ENCODE measurements at places on chromosomes 4 and X.

GRCh38 chr4:174286870-174287269 lies 3.2 kb downstream of the CEP44 start:
- no peak for DNase-seq

- DNase-seq, result no peak
These were observed 102.6 kb upstream of the GUCY1A1 start for GRCh38 chr4:155564086-155564485.

DNA sequence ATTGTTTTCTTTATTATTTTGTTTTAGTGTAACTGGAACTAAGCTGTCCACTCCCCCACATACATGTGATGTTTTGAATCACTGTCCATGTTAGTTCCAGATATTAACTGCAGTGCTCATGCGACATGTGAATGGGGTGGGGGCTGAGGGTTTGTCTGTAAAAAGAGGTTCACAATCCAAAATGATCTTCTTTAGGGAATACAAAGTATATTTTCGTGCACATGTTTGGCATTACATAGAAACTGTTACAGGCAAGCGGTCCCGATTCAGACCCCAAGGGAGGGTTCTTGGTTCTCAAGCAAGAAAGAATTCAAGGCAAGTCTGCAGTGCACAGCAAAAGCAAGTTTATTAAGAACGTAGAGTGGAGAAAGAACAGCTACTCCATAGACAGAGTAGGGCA lies 296.5 kb upstream of the CLNK start:
- DNase-seq, result no peak

GRCh38 chr4:177005674-177006230 lies 213.0 kb upstream of the VEGFC start:
- no peak for DNase-seq

- DNase-seq, result no peak
These were observed 5.7 kb downstream of the ACOT9 start for GRCh38 chrX:23737413-23737812.

DNA sequence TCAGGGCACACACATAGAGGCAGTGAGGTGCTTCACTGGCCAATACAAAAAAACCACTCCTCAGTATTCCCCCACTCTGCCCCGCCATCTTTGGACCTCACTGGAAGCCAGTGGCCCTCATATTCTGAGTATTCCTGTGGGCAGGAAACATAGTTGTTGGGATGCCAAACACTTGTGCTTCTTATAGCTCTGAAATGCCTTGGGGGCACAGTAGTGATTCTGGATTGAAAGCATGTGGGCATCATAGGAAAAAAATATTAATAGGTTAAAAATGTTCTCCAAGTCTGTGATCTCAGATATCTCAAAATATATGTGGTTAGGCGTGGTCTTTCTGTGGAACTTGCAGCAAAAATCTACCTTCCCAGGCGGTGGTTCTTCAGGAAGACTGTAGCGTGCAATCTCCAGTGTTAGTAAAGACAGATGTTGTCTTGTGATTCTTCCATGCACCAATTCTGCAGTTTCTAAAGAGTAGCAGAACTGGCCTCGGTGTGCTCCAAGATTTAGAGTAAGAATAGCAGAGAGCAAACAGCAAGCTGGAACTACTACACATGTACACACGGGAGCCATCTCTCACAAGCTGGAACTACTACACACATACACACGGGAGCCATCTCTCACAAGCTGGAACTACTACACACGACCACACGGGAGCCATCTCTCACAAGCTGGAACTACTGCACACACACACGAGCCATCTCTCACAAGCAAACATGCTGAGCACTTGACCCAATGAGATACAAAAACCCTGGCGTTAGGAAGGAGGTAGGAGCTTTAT lies 8.0 kb upstream of the TENM3 start:
- no peak for DNase-seq

- no peak for DNase-seq
These were observed 21.7 kb upstream of the KIAA0232 start for GRCh38 chr4:6760865-6761264.

GRCh38 chrX:36849407-36849806 lies 158.8 kb upstream of the FAM47C start:
- no peak for DNase-seq

- no peak for DNase-seq
These were observed 15.7 kb upstream of the DRP2 start for GRCh38 chrX:101203761-101204351.

GRCh38 chrX:154021131-154021611 lies 1.5 kb upstream of the IRAK1 start:
- no peak for DNase-seq

DNA sequence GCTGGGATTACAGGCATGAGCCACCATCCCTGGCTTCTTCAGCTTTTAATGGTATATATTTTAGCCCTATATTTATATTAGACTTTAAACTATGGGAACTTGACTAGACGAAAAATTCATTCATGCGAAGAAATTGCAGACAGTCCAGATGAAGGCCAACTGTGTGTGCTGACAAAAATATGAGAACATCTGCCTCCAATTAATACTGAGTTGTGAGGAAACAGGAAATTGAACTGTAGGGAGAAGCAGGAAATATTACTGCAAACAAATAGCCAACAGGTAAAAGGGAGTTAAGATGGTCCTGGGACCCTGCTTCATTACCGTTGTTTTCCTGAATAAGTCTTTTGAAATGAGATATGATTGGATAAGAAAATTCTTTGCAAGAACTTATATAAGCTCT lies 26.3 kb downstream of the MGARP start:
- DNase-seq, result no peak

DNA sequence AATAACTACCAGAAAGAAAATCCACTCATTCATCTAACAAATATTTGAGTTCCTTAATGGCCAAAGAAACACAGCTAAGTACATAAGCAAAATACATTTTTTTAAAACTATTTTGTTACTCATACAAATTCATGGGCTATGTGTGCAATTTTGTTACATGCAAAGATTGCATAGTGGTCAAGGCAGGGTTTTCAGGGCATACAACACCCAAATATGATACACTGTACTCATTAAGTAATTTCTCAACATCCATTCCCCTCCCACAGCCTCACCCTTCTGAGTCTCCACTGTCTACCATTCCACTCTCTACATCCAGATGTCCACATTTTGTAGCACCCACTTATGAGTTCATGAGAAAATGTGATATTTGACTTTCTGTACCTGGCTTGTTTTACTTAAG lies 58.2 kb downstream of the BRWD3 start:
- no peak for DNase-seq

DNA sequence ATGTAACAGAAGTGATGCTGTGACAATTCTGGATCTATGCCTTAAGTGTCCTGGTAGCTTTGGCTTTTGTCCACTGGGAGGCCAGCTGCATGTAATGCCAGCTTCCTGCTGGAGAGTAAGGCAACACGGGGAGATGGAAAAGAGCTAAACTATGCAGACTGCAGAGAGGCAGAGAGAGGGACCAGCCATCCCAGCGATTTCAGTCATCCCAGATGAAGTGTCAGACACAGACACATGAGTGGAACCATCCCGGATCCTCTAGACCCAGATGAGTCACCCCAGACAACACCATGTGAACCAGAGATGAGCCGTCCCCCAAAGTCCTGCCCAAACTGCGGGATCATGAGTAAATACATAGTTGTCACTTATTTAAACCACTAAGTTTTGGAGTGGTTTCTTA lies 14.6 kb downstream of the SRPX start:
- no peak for DNase-seq

DNA sequence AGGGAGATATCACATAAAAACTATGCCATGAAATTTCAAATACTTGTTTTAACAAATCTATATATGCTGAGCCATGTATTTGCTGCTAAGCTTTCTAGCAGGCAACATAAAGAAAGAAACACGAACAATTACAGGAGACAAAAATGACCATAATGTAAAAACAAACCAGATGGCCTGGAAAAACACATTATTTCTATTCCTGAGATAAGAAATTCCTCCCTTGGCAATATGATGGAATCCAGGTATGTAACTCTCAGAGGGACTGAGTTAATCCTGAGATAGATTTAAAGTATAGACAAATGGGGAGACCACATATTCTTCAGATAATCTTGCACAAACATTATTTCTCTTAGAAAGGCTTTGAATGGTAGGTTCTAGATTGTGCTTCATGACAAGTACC lies 224.1 kb upstream of the MAB21L2 start:
- no peak for DNase-seq

DNA sequence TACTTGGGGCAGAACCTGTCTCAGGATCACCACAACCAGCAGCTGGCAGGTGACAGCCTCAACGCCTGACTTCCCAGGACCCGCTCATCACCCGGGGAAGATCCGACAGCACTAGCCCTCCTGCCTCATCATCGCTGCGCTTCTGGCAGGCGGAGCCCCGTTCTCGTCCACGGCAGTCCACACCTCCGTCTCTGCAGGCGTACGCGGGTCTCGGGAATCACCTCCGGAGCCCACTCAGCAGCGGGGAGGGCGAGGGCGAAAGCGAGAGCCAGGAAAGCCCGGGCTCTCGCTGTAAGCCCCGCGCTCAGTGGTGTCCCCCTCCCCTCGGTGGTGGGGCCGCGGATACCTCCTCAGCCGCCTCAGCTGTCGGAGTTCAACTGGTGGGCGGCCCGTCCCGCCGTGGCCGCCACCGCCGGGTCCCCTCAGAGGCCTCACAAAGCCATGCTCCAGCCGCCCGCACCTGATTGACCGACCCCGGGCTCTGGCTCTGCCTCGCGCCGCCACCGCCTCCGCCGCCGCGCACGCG lies 518 bp upstream of the CNKSR2 start:
- peak; percentile 22 for DNase-seq

DNA sequence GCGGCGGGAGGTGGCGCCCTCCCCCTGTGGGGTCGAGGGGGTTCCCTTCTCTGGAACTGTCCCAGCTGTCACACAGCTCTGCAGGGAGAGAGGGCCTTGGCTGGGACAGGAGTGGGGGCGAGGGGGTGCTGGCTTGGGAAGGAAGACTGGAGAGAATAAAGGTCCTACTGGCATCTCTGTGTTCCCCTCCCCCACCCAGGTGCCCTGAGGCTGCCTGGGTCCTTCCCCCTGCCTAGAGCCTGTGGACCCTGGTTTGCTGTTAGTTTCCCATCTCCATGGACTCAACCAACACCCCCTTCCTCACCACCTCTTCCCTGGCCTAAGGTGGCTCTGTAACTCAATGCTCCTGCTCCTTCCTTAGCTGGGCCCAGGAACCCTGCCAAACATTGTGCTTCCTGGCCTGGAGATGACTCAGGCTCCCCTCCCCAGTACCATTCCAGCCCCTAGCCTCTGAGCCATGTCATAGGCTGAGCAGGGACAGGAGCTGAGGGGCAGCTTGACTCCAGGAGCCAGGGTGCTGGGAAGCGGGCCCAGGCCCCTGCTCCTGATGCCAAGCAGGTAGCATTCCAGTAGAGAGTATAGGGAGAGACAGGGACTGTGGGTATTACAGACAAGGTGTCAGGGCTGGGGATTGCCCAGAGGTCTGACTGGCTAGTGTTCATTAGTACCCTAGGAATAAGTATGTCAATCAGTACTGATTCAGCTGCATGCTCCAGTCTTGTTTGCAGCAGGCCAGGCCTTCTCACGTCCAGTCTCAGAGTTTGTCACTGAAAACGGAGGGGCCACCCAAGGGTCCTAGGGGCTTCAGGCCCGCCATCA lies 100.7 kb downstream of the EFNB1 start:
- no peak for DNase-seq

GRCh38 chr4:78293348-78293747 lies 236.2 kb downstream of the FRAS1 start:
- no peak for DNase-seq

DNA sequence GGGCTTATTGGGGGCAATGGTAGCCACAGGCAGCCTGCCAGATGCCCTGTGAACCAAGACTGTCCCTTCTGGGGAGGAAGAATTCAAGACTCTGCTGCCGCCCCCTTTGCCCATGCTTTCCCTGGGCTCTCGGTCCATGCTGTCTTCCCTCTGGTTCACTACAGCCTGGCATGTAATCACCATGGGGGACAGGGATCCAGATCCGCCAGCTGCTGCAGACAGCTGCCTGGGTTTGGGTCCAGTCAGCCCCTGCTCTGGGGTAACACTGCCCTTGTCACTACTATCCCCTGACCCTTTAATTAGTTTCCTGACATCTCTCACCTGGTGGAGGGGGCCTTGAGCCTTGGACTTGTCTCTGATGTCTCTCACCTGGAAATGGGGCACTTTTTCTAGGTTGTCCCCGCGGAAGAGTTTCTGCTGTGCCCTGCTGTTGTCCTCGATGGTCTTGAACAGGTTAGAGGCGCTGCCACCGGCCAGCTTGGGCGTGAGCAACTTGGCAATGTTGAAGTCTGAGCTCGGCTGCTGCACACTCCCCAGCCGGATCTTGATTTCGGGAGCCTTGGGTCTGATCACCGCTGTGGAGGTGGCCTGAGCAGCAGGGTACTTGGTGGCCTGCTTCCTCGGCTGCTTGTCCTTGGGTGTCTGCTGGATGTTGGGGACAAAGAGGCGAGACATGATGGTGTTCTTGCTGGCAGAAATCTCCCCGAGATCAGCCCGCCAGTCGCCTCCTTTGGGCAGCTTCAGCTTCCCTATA lies 6.4 kb downstream of the C4orf54 start:
- DNase-seq, result no peak

DNA sequence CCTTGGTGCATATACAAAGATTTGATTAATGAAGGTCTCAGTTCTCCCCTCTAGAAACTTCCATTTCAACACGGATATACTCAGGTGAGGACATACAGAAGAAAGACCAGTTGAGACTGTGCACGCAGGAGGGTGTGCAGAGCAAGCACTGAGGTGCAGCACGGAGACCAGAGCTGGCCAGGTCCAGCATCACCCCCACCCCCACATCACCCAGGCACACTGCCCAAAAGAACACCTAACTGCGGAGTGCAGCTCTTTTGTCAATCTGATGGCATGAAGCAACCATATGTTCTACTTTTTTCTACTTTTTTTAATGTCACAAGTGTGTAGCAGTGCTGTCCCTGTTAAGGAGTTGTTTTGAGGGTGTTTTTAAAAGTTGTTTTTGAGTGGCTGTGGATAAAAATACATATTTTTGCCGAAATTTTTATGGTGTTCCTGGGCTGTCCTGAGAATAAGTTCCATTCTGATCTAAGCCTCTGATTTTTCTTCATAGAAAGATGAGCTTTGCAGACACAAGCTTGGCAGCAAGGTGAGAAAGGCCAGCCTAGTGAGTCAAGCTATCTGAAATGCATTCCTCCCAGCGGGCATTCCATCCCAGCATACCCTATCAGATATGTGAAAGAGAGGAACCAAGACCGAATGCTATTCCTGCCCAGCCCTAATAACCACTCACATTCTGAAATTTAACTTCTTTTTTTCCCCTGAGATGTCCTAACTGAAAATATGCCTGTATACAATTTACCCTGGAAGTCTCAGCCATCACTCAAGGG lies 173.7 kb downstream of the PTTG2 start:
- DNase-seq, result no peak

DNA sequence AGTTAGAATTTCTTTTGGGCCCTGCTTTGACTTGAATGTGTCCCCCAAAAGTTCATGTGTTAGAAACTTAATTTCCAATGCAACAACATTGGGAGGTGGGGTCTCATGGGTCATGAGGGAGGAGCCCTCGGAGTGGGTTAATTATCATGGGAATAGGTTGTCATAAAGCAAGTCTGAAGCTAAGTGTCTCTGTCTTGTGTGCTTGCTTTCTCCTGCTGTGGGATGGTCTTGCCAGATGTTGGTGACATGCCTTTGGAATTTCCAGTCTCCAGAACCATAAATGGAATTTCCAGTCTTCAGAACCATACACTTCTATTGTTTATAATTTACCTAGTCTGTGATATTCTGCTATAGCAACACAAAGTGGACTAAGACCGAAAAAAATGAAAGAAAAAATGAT lies 71.6 kb downstream of the RASL11B start:
- DNase-seq, result no peak

- no peak for DNase-seq
These were observed 155.7 kb upstream of the STX18 start for GRCh38 chr4:4697584-4697983.
